Stimulated activated CD4-positive, alpha-beta T cell treated with anti-CD3 and anti-CD28 coated beads, Interleukin-15, amount 100 ng/mL, for 48 hours (primary cell): ENCODE measurements at places on chromosomes 6 and 20.

DNA sequence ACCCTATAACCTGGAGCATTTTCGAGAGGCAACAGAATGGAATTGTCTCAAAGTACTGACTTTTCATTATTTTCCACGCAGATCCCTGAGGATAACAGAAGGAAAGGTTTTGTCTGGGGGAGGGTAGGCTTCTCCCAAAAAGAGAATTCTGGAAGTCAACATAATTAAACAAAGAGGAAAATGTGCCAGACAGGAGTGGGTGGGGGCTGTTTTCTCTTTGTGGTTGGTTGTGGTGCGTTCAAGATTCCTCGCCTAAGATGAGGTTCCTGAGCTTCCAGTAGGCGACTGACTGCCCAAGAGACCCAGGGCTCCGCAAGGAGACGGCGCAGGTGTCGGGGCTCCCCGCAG is 70.4 kb downstream of the SOX4 start:
- no peak for DNase-seq

DNA sequence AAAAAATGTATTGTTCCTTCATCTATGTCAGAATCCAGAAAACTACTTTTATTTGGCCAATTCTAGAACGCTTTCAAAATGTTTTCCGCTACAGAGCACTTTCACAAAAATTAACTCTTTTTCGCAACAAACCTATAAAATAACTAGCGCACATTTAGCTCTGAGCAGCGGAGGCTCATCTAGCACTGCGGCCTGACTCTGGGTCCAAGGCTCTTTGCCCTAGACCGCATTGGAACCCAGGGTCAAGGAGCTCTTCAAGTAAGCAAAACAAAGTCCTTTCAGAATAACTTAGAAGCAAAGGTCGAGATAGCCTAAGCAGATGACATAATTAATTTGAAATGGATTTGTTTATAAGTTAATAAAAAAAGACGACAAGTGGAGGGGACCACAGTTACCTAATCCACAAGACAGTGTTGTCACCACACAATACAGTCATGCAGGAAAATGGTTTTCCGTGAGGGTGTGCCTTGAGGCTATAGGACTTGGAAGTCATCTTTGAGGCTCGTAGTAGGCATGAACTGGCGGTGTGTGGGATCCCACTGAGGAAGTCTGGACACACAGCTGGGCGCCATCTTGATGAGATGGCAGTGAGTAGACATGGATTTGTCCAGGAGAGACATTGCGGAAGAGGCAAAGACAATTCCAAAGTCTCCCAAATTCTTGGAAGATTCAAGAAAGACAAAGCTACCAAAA is 29.2 kb upstream of the IRF4 start:
- no peak for DNase-seq

- no peak for DNase-seq
Measured at GRCh38 chr20:35597186-35597585, 18.4 kb upstream of the SPAG4 start.

GRCh38 chr6:78908621-78909020 is 41.3 kb downstream of the IRAK1BP1 start:
- no peak for DNase-seq

DNA sequence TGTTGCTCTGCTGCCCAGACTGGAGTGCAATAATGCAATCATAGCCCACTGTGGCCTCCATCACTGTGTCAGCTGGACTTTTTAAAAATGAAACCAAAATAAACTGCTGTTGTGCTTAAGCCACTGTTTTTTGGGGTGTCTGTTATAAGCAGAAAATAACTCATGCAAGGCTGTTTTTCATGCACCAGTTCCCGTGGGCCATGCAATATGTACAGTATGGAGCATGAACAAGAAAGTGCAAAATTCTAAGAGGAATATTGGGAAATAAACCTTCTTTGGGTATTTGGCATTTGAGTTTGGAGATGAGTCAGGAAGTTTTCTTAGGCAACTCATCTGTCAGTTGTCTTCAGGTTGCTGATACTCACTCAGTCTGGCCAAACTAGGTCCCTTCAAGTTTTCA is 14.9 kb upstream of the ZFAND3 start:
- DNase-seq, result no peak

GRCh38 chr6:165184192-165184979 is 125.0 kb downstream of the C6orf118 start:
- no peak for DNase-seq

DNA sequence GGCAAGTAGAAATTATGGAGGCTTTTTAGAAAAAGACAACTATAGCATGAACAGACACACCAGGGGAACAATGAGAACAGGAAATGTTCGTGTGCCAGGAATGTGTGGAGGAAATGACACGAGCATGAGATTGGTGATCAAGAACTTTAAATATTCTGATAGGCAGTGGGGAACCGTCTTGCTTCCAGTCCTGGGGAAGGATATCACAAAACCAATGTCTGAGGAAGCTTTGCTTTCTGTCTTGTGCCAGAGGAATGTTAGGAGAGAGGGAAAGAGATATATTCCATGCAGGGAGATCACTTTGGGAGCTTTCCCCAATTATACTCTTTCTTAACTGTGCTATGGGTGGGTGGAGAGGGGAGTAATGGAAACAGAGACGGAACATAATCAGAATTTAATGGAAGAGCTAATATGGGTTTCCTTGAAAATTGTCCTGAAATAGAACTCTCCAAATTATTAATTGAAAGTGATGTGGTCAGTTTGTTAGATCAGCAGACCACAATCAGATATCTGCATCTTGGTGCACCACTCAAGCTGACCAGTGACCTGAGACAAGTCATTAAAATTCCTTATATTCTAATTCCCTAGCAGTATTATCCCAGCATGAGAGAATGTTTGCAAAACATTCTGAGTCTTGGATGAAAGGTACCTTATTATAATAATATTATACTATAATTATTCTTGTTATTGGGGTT is 178.2 kb downstream of the SOX4 start:
- DNase-seq, result no peak

- peak; percentile 67 for DNase-seq
Measured at GRCh38 chr6:24720131-24720603, 1.2 kb upstream of the C6orf62 start.

DNA sequence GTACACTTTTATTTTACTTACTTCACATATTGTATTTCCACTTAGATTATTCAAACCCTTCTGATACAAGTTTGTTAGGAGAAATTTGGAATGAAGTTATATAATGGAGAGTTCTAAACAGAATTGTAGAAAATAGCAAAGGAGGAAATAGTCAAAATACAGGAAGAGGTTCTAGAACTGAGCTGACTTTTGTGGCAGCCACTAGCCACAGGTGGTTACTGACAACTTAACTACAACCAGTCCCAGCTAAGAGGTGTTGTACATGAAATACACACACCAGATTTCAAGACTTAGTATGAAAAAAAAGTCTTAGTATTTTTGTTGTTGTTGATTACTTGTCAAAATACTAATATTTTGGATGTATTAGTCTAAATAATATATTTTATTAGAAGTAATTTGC is 727.4 kb upstream of the CITED2 start:
- no peak for DNase-seq

GRCh38 chr6:87220997-87221396 is 65.6 kb downstream of the ZNF292 start:
- no peak for DNase-seq

- DNase-seq, result no peak
Measured at GRCh38 chr20:1332749-1333300, 3.9 kb upstream of the SDCBP2 start.

DNA sequence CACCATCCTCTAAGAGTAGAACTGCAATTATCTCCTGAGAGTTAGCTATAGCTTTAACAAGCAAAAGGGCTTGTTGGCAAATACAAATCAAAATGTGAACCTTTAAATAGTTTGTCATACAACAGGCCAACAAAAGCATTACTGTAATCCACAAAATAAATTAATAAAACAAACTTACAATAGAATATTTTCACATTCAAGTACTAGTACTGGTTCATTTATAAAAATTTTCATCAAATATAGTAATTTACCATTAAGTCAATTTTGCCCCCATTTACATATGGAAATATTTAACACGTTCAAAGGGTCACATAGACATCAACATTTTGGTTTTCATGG is 9.4 kb downstream of the RBM39 start:
- no peak for DNase-seq

DNA sequence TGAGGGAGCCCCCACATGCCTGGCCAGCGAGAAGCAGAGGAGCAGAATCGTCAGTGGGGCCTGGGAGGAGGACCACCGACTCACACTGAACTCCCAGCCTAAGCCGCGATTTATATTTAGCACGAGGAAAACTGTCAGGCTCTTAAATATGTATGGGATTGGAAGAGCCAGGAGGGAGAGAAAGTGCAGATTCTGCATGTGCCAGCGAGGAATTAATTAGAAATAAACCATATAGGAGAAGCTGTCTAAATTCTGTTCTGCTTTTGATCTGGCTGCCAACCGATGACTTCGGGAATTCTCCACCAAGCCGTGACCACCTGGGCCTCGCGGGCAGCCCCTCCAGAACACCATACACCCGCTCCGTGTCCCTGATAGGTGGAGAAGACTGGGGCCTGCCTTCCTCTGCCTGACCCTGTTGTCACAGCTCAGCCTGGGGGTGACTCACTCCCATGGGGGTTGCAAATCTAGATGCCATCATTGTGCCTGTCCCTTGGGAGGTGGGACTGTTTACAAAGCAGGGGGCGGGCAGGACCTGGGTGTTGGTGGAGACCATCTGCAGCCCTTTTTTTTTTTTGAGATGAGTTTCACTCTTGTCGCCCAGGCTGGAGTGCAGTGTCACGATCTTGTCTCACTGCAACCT is 91.1 kb upstream of the PMEPA1 start:
- no peak for DNase-seq

- no peak for DNase-seq
Measured at GRCh38 chr6:90297115-90297866, 648 bp upstream of the BACH2 start.

DNA sequence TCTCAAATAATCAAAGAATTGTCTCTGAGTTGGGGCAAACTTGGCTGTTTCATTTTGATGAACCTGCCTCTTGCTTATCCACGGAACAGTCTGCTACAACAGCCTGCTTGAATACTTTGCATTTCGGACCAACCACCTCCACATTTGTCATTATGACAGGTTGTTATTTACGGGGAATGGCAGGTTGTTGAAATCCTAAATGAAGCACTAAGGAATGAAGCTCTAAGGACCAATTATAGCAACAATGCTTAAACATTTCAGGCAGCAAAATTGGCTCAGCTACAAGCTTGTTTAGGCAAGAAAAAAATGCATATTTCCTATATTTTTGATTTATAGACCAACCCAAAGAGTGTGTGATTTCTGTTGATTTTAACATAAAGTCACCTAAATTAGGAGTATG is 84.5 kb downstream of the MAP3K7 start:
- DNase-seq, result no peak

DNA sequence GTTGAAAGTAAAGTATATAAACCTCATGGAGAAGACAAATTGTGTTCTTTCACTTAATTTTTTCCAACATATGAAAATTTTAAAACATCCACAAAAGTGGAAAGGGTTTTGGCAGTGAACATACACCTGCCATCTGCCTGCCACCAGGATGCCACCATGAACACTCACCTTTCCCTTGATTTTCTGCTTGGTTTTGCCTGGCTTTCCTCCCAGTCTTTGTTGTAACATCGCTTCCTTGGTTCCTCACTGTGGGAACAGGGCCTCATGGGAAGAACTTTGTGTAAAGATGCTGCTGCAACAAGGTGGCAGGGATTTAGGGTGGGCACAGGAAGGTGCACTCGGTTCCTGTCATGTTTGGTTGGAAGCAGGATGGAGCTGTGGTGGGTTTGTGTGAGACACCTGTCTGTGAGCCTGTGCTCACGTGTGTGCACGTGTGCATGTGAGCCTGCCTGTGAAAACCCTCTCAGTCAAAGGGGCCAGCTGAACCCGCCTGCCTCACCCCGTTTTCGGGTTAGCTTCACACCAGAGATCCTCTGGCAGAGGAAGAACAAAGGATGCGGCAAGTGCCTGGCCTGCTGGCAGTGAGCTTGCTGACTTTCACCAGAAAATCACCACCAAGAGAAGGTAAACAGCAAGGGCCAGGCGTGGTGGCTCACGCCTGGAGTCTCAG is 11.0 kb upstream of the RBM38 start:
- DNase-seq, result no peak

DNA sequence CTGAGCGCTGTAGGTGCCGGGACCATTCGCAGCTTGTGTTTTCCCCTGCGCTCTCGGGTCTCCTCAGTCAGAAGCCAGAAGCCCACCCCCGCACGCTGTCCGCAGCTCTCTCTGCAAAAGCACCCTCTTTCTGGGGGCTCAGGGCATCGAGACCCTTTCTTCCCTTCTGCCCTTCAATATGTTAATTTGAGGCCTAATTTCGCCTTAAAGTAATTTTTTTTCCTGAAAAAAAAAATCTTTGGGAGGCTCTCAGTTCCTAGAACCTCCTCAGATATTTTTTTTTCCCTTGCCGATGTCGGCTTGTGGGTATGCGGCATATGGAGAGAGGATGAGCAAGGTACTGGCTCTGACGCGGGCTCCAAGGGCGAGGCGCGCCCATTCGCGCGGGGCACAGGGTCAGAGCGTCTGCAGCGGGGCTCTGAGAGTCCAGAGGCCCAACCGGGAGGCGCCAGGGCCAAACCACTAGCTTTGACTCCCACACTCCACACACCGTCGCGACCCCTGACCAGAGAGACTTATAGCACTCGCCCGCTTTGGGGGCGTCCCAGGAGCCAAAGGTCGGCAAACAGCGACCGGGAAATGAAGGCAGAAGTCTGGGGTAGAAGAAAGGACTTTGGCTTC is 893 bp downstream of the PRDM13 start:
- DNase-seq, result no peak

- no peak for DNase-seq
Measured at GRCh38 chr6:71466362-71466761, 177.8 kb downstream of the OGFRL1 start.

- no peak for DNase-seq
Measured at GRCh38 chr20:58690396-58691135, 2.0 kb upstream of the NPEPL1 start.

DNA sequence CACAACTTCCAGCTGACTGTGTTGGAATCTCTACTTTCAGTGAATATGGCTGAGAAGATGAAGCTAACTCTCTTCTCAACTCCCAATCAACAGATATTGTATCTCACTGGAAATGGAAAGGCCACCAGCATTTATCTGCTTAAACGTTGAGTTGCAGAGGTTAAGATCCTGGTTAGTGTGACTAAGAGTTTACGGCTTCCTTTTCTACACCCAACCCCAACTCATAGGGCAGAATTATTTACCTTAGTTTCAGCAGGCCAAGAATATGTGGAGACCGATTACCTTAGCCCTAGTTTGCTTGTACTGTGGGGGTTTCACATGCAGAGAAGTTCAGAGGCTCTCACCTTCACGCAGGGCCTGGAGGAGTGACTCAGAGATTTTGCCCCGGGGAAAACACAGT is 1026.6 kb downstream of the EYS start:
- no peak for DNase-seq

GRCh38 chr6:129212081-129212480 is 329.1 kb downstream of the LAMA2 start:
- DNase-seq, result no peak

GRCh38 chr20:8527998-8528723 is 396.1 kb downstream of the PLCB1 start:
- DNase-seq, result no peak

DNA sequence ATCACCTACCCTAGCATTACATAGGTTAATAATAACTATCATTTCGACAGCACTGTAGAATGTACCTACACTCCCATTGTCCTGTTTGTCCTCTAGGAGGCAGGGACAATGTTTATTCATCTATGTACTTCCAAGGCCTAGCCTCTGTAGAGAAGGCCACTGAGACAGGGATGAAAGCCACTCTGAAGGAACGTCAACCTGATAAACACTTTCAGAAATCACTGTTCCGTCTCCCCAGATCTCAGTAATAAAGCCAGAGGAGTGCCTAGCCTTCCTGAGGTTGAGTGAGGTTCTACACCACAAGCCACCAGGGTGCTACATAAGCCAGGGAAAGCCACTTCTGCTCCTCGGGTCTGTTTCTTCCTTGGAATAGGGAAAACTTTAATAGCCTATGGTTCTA is 44.8 kb downstream of the POPDC3 start:
- no peak for DNase-seq
